NCI-H2171 treated with DMSO at 0.1 percent for 48 hours (cell line): ENCODE measurements at places on chromosomes 5 and 9.

GRCh38 chr5:37435261-37435660 is 56.1 kb downstream of the WDR70 start:
- no peak for DNase-seq

DNA sequence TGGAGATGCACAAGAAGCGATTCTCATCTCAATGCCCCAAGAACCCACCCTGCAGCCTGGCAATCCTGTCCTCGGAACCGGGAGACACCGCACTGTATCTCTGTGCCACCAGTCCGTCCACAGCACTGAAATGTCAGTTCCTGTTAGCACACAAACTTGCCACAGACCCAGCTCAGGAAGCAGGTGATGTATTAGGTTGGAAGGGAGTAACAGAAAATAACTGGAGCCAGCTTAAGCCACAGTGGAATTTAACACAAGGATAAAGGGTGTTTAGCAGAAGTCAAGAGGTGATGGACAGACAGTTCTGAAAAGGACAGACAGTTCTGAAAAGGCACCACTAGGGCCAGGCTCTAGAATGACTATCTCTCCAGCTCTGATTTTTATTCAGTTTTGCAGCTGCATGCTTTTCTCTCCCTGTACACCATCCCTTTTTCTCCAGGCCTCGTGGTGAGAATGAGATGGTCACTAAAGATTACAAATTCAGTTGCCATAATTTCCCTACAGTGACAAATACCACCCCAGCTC is 114.4 kb downstream of the ANKRD18B start:
- DNase-seq = no peak

GRCh38 chr9:801399-802071 is 40.0 kb upstream of the DMRT1 start:
- no peak for DNase-seq

DNA sequence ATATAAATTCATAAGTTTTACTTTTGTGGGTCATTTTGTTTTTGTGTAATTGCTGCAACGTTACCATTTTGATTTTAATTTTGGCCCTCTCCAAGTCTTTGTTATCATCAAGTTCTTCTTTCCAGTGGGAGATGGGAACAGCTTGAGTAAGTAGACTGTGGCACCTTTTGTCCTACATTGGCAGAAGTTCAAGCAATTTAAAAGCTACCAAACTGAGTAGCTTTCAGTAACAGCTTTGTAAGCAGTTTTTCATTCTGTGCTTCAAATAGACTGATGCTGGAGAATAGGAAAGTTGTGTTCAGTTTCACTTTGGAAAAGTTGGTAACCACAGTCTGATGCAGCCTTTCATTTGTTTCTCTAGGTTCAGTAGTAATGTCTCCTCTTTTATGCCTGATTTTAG is 47.8 kb upstream of the TMED7 start:
- DNase-seq = no peak

GRCh38 chr9:135811801-135812200 is 95.5 kb downstream of the CAMSAP1 start:
- DNase-seq = peak; percentile 97

GRCh38 chr5:123882319-123882964 is 370.5 kb downstream of the CSNK1G3 start:
- peak; percentile 27 for DNase-seq

GRCh38 chr9:6780690-6781089 is 22.9 kb downstream of the KDM4C start:
- DNase-seq = no peak

- no peak for DNase-seq
These were observed 102.5 kb upstream of the SH3GL2 start for GRCh38 chr9:17476401-17476800.

GRCh38 chr5:159414021-159414420 is 83.7 kb upstream of the IL12B start:
- DNase-seq = no peak

GRCh38 chr5:101163088-101163487 is 260.0 kb upstream of the ST8SIA4 start:
- no peak for DNase-seq

DNA sequence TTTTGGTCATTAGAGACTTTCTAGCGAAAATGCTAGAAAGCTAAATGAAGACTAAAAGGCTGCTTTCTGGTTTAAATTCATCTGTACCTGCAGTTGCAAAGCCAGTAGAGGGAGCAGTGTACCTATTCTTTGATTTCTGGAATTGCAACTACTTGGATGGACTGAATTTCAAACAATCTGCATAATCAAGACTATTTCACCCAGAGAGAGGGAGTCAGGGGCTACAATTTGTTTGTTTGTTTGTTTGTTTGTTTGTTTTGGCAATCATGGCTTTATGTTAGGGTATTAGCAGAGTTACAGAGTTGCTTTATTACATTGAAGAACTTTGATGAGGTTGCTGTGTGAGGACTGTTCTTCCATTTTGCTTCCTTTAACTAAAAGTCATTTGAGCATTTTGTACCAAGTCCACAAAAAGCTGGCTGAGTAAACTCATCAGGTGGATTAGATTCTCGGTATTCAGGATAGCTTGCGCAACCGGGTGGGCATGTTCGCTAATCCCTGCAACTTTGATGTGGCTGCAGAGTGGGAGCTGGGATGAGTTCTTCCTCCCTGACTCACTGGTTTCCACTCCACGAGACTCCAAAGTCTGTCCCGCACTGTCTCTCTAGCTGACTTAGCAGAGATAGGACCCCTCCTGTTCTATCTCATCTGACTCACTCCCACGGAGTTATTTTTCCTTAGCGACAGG is 80.0 kb upstream of the TUT7 start:
- DNase-seq = peak; percentile 65

DNA sequence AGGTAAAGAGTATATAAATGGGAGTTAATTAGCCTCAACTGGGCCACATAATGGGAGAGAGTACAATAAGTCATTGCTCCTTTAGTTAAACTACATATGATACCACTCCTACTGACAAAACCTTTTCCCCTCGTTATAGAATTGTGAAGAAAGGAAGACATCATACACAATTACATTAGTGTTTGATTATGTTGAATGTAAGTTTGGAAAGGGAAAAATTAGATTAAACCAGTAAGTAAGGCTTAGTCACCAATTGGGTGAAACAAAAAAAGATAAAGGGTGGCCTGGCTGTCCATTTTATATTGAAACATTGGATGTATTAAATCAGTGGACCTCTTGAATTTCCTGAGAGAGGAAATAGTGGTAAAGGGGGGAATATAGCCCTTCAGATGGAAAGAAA is 464.3 kb upstream of the PAPPA start:
- DNase-seq = no peak

DNA sequence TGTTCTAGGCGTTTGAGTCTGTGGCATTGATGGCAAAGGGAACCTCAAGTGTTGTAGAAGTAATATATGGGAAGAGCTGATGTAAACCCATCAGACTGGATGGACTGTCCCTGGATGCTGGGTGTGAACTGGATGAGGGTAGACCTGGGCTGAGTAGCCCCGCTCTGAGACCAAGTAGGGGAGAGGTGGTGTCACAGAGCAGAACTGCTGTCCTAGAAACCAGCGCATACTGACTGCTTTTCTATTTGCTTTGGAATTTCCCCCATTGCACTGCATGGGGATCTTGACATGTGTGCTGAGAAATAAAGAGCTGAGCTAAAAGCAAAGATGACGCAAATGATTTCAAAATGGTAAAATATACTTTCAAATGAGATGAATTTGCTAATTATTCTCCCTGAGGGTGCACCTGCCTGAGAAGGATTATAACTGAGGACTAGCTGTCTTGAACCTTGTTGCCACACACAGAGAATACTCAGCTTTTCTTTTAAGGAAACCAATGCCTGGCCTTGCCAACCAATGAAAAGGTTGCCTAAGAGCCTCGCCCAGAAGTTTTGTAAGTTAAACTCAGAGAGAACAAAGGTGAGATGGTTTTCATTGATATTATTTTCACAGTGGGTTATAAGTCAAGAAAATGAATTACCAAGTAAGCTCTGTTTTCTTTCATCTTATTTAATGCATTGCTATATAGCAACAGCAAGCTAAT is 44.8 kb downstream of the NIM1K start:
- no peak for DNase-seq

DNA sequence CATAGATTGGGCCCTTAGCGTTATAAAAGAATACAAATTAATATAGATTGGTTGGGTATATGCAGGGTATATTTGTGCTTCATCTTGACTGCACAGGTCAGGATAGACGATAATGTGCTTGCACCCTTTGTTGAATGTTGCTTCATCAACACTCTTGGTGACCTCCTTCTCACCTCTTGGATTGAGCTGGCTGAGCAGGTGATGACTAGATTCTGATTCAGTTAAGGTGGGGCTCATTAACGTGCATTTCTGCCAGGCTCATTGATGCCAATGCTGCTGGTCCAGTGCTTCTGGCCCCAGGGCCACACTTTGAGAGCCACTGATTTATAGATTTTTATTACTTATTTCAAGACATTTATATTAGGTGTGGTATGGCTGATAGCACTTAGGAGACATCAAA is 27.7 kb downstream of the PCSK5 start:
- DNase-seq = no peak

DNA sequence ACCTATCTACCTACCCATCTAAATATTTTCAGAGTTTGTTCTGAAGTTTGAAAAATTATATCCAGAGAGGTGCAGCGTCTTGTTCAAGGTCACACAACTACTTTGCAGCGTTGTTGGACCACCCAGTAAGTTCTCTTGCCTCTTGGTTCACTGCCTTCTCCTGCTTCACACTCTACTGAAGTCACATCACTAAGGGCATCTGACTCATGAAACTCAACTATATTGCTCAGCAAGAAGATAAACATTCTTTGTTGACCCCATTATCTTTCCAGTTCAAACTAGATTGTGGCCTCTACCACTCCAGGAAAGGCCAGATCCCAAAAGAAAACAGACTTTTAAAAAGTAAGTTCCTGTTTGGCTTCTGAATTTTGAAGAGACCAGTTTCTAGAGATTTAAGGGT is 326.9 kb downstream of the SLIT3 start:
- no peak for DNase-seq

GRCh38 chr5:95841914-95842812 is 19.6 kb upstream of the GLRX start:
- DNase-seq = no peak

GRCh38 chr5:107464416-107464815 is 206.3 kb downstream of the EFNA5 start:
- no peak for DNase-seq

GRCh38 chr5:139488260-139488659 is 5.7 kb upstream of the STING1 start:
- no peak for DNase-seq

DNA sequence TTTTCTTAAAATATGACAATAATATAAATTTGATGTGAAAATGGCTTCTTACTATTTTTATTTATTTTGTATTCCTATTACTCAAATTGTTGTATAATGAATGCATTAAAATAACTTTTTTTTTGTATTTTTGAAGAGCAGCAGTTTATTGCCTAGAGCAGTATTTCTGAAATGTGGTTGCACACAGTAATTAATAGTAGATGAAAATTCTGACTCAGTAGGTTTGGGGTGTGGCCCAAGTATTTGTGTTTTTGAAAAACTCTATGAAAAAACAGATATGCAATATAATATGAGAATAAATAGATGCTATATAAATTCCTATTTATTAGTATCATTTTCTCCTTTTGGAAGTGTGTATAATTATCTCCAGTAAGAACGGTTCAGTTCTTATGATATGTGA is 2225.3 kb upstream of the C9orf72 start:
- no peak for DNase-seq

GRCh38 chr5:9544056-9544455 is 1.8 kb downstream of the SEMA5A start:
- no peak for DNase-seq

- peak; percentile 2 for DNase-seq
These were observed 1413.6 kb upstream of the ACO1 start for GRCh38 chr9:30970812-30971211.

DNA sequence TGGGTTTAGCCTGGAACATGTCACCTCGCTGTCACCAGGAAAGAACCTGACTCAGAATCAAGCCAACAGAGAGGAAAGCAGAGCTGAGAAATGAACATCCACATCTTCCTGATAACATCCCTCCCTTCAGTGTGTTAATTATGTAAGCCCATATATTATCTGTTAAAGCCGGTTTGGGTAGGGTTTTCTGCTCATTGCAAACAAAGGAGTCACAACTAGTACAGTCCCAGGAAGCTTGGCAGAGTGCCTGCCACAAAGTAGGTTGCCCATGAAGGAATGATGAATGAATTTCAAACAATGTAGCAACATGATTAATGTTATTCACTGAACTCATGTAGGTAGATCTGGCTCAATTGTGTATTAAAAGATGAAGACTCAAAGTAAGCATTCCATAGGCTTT is 10.4 kb upstream of the PPARGC1B start:
- DNase-seq = no peak

DNA sequence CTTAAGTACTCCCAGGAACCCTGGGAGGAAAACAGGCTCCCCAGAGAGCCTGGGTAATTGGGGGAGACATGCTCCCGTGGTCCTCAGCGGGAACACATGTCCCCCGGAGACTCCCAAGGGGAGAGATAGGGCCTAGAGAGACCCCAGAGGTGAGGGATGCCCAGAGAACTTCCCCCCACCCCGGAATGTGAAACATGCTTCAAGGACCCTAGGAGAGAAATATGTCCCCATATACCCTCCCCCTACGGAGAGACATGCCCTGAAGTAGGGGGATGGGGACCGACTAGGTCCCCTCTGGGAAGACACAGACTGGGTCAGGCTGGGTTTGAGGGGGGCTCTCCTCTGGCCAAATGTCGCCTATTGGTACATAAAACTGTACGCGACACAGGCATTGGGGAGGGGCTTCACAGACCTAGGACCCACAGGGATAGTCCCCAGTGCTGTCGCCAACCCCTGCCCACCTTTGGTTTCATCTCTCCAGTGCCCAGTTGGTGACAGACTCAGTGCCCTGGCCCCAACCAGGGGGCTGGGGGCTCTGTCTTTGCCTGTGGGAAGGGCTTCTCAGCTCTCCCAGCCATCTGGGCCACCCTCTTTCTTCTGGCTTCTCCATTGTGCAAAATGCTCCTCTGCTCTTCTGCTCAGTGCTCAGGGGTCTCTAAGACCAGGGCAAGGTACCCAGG is 26.9 kb downstream of the PCDH1 start:
- DNase-seq = no peak

DNA sequence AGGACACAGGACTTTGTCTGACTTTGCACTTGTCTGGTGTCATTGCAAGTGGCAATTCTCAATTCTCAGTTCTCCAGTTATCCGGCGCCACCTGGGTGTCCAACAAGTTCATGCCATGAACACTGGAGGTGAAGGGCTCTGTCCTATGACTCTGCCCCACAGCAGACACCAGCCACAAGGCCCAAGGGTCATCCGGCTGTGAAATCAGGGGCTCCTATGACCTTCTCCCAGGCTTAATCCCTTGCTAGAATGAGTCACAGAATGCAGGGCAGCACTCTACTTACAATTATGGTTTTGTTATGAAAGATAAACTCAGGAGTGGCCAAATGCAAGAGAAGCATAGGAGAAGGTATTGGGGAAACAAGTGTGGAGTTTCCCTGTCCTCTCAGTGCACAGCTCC is 392.0 kb downstream of the GADD45G start:
- no peak for DNase-seq

GRCh38 chr5:76718381-76718832 is 2.5 kb downstream of the F2R start:
- no peak for DNase-seq

- no peak for DNase-seq
These were observed 2.3 kb upstream of the IL17B start for GRCh38 chr5:149381261-149381985.
